Stimulated activated CD4-positive, alpha-beta T cell treated with anti-CD3 and anti-CD28 coated beads, Interleukin-12 subunit alpha, Interleukin-12 subunit beta, amount 100 ng/mL, for 24 hours (primary cell): ENCODE measurements at places on chromosomes 11 and 22.

DNA sequence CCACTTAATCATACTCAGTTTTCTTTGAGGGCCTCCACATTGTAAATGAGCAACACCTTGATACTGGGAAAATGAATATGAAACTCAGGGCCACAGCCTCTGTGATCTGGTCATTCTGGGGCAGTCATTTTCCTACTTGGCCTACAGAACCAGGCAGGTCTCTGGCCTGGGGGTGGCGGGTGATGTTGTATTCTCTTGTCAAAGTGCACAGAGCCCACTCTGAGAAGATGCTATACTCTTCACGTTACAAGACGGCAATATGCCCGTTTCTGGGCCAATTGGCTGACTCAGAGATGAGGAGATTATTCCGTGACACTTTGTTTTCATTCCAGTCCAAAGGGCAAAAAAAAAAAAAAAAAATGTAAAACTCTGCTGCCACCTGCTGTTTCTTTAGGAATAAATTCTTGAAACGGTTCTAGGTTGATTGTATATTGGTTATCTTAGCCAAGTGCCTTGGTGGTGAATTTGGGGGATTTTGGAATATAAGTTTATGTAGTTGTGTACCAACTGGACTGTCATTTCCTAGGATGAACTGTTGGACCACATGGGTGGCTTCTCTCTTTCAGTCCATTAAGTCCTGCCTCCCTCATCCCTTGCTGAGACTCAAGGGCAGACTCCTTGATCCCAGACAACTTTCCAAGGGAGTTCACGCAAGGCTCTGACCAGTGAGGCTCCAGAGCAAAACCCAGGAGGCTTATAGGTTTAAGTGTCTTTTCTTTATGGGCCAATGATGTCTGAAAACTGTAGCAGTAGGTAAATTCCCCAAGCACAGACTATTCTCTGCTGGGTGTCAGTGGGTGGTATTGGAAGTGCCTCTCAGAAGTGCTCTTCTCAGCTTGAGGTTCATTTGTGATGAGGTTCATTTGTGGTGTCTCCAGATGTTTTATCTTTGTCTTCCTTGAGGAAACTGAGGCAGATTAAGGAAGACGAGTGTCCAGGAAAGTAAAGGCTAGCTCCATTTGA, 18.2 kb downstream of the ADM start:
- DNase-seq: no peak

GRCh38 chr22:21928048-21928447, 24.6 kb downstream of the PPM1F start:
- DNase-seq: no peak

DNA sequence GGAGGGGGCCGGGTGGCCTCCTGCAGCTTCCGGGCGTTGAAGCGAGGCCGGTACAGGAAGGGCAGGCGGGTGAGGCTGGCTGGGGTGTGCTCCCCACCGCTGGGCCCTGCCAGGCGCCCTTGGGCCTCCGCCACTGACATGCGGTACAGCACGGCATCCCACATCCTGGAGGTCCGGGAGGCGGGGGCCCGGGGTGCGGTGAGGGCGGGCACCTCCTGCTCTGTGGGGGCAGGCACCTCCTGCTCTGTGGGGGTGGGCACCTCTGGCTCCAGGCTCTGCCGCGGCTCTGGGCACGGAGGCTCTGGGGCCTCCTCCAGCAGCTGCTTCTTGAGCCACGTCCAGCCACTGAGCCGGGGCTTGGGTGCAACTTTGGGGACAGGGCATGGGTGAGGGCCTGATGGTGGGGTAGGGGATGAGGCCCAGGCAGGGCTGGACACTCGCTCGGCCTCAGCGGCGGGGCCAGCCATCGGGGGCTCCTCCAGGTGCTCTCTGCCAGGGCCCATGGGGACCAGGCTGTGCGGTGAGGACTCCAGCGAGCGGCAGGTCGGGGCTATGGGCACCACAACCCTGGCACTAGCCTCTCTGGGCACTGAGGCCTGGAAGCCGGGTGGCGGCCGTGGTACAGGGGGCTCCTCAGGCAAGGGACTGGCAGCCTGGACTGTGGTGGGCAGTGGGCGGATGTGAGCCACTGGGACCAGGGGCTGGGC, 2.3 kb downstream of the PRR33 start:
- DNase-seq: no peak

- no peak for DNase-seq
Observed at GRCh38 chr22:17085277-17086181, 729 bp downstream of the IL17RA start.

GRCh38 chr11:68016904-68017817, 7.0 kb downstream of the ALDH3B1 start:
- no peak for DNase-seq

DNA sequence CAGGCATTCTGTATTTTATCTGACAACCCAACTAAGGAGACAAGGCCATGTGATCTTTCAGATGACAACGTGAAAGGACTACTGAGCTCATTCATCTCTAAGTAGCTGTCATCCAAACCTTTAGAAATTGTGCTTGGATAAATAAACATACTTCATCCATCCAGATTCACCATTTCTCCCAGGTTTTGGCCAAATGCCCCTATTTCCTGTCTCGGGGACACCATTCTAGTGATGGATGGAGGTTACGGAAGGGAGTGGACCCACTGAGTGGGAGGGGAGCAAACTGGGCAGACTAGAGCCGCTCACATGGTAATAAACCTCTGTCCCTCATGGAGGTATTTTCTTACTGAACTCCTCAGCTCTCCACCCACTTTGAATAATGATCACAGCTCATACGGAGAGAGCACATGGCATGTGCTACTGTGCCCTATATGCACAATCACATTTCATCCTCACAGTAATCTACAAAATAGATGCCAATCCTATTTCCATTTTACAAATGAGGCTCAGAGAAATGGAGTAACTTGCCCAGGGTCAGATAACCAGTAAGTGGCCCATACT, 114.4 kb downstream of the SLC1A2 start:
- DNase-seq: no peak

GRCh38 chr11:118608360-118609227, 1.2 kb downstream of the PHLDB1 start:
- peak; percentile 40 for DNase-seq

DNA sequence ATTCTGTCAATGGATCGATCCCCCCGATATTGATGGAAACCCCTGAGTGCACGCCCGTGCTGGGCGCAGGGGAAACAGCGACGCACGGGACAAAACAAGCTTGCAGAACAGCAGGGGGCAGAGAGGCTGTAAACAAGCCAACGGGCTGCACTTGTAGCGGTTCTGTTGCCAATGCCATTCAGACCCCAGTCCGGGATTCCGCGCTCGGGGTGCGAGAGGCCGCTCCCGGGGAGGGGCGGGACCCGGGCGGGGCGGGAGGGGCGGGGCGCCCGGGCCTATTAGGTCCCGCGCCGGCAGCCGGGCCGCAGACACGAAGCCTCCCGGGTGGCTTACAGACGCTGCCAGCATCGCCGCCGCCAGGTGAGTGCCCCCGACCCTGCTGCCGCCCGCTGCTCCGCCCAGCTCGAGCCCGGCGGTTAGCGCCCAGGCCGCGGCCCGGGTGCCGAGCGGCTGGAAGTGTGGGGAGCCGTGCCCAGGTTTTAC, at the start of gene BIK:
Gene BIK, plus strand, starts transcription at position 307 of the 483 bp plus-strand sequence. CDS start 13,273 bp downstream, outside the sequence.
- no peak for DNase-seq

GRCh38 chr22:20816559-20816958, 42.1 kb downstream of the PI4KA start:
- no peak for DNase-seq
